ENCODE measurements at places on chromosomes 3 and 15.

GRCh38 chr3:105465251-105465853, 98.6 kb downstream of the ALCAM start:
- no peak for DNase-seq

DNA sequence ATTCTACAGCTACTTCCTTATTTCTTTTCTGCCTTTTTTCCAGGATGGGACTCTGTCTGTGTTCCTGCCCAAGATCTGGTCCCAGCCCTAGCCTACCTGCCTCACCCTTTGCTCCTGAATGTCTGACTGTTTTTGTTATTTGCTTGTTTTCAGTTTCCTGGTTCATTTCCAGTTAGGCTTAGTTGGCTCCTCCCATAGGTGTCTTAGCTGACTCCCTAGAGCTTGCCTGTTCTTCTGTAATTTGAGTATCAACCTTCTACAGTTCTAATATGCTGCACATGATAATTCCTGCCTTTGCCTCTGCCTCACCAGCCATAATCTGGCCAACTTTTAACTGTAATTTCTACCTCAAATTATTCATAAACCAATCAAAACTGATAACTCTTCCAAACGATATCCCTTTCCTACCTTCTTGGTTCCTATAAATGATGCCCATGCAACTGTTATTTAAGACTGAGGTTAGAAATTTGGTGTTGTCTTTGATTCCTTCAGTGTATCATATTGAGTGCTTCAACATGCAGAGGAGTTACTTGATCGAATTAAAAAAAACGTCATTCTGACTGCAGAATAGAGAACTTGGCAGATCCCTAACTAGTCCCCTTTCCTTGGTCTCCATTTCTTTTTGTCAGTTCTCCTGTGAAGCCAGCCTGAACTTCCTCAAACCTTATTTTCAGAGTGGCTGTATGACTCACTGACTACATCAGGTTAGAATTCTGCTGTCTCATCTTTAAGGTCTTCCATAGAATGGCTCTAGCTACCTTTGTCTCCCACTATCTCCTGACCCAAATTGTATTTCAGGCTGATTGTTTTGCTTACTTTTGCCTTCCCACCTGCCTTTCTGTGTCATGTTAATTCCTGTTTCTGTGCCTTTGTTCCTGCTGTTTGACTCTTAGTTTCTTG, 8.4 kb downstream of the GOLM2 start:
- no peak for DNase-seq

- no peak for DNase-seq
Measured at GRCh38 chr15:90479656-90480055, 50.1 kb upstream of the CRTC3 start.

DNA sequence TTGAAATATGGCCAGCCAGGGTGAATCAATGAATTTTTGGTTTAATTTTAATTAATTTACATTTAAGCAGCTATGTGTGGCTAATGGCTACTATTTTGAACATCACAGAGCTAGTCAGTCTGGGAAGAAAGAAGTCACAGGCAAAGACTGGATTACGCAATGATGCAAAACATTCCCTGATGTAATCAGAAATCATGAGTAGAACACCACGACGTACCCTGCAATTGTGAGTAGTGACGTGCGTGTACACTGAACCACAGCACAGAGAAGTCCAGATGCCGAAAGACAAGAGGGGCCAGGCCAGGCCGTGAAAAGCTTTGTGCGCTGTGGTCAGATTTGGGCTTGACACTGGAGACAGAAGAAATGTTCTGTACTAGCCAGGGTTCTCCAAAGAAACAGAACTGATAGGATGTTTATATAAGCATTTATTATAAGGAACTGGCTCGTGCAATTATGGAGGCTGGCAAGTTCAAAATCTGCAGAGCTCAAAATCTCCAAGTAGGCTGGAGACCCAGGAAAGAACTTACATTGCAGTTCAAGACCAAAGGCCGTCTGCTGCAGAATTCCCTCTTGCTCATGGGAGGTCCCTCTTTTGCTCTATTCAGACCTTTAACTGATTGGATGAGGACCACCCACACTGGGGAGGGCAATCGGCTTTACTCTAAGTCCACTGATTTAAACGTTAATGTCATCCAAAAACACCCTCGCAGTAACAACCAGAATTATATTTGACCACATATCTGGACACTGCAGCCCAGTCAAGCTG, 44.6 kb downstream of the SH3BP5 start:
- no peak for DNase-seq

GRCh38 chr15:62981071-62981470, 61.5 kb upstream of the TPM1 start:
- no peak for DNase-seq

GRCh38 chr3:149377408-149378364, at the start of gene TM4SF1:
TSS of gene TM4SF1 (minus strand) at chr3:149377649. CDS start at chr3:149377547, 102 bp downstream.
- DNase-seq, result no peak

DNA sequence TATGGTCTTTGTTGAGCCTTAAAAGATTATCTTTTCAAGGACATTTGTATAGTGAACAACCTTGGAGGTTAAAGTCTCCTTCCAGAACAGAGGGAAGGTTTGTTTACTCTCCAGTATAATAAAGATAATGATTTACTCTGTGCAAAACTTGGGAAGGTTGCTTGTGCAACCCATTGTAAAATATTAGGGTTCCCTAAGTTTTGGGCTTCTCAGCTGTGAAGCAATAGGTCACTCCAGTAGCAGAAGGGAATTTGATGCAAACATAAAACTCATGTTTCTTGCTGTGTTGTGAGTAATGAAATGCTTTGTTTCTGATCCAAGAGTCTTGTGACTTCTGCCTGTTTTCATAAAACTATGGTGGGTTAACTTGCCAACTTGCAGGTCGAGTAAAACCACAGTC, 177.5 kb downstream of the SUCNR1 start:
- DNase-seq, result no peak

GRCh38 chr15:84819791-84820190, 2.6 kb downstream of the ALPK3 start:
- no peak for DNase-seq

DNA sequence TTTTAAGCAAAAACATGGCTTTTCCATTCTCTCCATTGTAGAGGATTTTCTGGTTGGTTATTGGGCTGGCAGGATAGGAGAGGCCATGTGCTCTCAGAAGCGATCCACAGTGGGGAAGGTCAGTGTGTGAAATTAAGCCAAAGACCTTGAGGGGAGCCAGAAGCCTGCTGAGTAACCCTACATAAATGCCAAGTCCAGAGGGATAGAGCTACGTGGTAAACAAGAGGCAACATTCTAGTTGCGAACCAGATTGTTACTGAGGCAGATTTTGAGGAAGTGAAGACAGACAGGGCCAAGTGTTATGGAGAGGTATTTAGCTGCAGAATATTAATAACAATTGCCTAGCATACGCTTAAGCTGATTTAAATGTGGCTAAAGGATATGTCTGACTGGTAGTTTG, 592.8 kb upstream of the GBE1 start:
- DNase-seq, result peak; percentile 94

GRCh38 chr15:68301301-68301700, 23.8 kb downstream of the FEM1B start:
- DNase-seq, result no peak

- DNase-seq, result no peak
Measured at GRCh38 chr3:110066206-110066605, 728.9 kb upstream of the DPPA4 start.

DNA sequence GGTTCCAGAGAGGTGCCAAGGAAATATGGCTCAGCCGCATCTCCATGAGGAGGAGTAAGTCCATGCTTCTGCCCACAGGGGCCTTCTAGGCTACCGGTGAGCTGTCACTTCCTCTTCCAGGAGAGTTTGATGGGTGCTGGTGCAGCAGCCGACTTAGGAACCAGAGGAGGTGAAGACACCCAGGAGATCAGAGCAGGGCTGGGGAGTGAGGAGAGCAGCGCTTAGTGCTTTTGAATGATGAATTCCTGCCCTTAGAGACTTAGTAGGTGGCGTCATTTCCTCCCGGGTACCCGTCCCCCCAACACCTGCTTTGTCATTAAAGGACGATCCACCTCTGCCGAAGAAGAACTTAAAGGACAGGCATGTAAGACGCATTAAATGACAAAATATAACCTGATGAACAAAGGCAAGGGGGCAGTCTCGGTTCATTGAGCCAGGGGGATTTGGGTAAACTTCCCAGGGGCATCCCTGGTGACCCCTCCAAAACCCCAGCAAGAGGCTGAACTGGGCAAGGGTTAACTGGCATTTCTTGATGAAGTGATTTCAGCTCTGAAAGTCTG, 67.6 kb downstream of the HES1 start:
- DNase-seq, result no peak

DNA sequence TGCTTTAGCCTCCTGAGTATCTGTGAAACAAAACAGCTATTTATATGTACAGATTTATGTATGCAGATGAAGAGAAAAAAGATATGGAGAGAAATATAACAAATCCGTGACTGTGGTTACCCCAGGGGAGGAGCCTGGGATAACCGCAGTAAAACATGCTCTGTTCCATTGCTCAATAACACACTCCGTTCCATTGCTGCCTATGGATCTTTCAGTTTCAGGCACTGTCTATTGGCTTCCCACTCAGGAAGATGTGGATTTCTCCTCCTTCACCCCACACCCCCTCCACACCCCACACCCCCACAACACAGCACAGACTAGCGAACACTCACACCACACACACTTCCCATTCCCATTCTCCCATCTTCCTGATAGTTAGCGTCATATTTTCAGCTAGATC, 47.9 kb downstream of the CDCP1 start:
- DNase-seq, result no peak

DNA sequence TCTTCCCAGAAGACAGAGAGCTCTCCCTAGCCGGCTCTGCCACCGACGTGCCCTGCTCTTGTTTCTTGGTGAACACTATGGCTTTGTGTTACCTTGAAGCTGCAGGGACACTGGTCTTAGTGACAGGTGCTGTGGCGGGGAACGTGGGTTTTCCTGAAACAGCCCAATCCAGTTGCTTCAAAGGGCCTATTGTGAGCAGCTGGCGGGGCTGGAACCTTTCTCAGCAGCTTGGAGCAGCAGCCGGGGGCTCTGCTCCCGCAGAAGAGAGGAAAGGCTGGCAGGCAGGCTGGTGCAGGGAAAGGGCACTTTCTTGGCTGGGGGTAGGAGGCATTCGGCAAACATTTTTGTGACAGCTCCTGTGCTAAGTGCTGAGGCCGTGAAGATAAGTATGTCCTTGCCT, 12.8 kb downstream of the MYZAP start:
- no peak for DNase-seq

Data from C1 segment of cervical spinal cord (tissue), 14 donors.